ENCODE measurements at places on chromosomes 1 and 21.

GRCh38 chr1:212566522-212567479 lies 41.8 kb upstream of the ATF3 start:
- no peak for DNase-seq

DNA sequence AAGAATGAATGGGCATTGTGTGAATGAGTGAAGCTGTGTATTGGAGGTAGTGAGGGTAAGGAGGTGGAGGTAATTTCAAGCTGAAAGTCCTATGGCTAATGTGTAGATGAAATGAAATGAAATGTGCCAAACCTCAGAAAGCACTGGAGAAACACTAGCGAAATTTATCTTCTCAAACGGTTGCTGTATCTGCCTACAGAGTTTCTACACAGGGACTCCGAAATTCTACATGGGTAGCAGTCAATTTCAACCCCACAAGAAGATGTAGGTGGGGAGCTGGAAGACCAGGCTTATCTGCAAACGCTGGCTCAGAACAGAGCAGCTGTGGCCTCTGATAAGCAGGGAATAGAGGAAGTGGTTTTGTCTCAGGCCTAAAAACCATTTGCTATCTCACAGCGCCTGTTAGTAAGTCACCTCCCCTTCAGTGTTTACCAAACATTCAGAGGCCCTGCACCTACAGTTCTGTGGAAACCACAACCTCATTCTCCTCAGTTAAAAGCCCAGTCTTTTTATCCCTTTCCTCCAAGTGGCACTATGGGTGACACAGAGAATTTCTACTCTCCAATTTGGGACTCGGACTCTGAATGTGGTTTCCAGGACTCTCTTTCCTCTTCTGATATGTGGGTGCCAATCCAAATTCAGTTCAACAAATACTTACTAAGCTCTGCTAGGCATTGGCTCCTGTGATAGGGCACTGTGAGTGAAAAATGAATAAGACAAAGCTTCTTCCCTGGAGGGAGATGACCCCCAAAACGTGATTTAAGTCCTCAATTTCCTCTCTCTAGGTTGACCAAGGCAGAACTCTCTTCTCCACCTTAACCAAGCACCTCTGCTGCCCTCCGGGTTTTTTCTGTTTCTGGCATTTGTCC lies 17.2 kb upstream of the SLAMF6 start:
- no peak for DNase-seq

DNA sequence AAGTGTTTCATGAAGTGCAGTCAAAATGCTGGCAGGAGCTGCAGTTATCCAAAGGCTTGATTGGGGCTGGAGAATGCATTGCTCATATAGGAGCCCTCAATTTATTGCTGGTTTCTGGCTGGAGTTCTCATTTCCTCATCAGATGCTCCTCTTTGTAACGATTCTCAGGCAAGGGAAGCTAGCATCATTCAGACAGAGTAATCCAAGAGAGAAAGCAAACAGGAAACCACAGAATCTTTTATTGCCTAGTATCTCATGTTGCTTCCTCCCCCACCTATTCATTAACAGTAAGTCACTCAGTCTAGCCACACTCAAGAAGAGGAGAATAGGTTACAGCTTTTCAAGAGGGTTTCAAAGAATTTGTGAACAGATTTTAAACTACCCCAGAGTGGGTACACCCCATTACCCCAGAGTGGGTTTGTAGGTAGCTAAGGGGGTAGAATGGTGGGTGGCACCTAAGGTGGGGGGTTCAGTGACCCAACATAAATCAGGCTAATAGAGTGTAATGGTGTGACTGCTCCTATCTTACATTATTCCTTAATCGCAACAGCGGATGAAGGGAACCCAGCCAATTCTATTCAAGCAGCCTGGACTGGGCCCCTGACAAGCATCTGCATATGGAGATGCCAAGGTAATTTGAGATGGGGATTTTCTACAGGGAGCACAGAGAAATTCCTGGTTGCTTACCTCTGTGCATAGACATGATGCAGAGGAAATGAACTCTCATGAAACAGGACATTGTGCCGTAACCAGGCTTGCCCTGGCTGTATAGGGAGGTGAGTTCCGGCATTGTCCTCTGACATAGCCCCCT lies 67.1 kb downstream of the KCNJ15 start:
- DNase-seq = no peak

DNA sequence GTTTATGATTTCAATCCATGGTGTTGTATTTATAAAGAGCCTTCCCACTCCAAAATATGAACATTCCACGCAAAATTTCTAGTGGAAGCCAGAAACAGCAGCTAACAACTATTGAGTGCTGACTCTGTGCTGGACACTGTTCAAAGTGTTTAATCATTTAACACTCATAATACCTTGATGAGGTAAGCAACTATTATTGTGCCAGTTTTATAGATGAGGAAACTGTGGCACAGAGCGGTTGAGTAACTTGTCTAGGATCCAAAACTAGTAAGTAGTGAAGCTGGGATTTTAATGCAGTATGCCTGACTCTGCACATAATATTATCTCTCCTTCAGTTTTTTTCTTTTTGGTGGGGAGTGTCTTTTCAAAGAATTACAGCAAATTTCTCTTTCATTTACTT lies 228.3 kb downstream of the SLC35F3 start:
- no peak for DNase-seq

DNA sequence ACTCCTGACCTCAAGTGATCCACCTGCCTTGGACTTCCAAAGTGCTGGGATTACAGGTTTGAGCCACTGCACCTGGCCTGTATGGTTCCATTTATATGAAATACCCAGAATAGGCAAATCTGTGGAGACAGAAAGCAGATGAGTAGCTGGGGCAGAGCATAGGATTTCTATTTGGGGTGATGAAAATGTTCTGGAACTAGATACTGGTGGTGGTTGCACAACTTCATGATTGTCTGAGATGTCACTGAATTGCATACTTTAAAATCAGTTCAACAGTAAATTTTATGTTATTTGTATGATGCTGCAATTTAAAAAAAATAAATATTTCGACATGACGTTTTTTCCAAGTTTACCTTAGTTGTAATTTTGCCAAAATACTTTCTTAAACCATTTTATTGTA lies 23.9 kb downstream of the ITSN1 start:
- no peak for DNase-seq

DNA sequence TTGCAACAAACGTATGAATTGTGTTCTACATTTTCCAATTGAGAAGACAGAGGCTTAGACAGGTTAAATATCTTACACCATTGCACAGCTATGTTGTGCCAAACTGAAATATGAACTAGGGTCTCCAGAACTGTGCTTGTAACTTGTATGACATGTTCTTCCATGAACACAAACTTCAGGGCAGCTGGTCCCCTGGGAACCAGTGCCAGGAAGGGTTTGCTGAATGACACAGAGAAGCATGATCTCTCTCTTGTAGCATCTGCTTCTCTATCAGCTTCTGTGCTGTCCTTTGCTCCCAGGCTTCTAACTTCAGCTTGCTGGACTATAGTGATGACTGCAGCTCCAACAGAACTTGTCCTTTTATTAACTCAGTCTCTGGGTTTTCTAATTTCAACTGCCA lies 385.5 kb downstream of the SIPA1L2 start:
- DNase-seq = no peak

- DNase-seq = no peak
Observed at GRCh38 chr1:182702826-182703524, 18.6 kb upstream of the RGS8 start.

DNA sequence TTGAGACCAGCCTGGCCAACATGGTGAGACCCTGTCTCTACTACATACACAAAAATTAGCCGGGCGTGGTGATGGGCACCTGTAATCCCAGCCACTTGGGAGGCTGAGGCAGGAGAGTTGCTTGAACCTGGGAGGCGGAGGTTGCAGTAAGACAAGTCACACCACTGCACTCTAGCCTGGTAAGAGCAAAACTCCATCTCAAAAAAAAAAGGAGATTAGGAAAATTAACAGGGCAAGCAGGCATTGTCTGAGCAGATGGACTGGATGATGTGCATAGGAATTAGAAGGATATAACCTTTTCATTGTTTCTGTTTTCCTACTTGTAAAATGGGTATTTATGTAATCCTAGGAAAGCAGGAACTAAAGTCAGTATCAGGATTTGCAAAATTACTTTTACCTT lies 15.6 kb downstream of the TARDBP start:
- DNase-seq = no peak

GRCh38 chr1:93591676-93592550 lies 89.7 kb downstream of the BCAR3 start:
- no peak for DNase-seq

DNA sequence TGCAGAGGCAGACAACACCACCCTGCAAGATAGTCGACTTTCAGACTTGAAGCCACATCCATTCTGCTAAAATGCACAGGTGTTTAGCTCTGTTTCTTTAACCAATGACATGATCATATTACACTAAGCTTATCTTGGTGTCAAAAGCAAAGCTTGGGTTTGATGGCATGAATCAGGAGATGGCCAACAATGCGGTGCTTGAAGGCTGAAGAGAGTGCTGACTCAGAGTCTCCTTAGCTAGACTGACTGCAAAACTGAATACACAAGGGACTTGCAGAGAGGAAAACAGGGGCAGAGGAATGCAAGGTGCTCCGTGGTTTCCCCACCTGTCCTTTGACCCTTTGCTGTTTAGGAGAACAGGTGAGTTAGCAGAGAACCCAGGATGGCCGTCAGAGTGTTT lies 262.6 kb downstream of the SIPA1L2 start:
- DNase-seq = no peak

GRCh38 chr1:42690477-42691156 lies 8.4 kb downstream of the YBX1 start:
- no peak for DNase-seq

Measured in cortex of kidney (tissue), 1 donor.